Endothelial cell (in vitro differentiated cells): ENCODE measurements at places on chromosomes 2 and 18.
A peak's percentile ranks its signal among the peaks of the same experiment; 100 is the strongest.

DNA sequence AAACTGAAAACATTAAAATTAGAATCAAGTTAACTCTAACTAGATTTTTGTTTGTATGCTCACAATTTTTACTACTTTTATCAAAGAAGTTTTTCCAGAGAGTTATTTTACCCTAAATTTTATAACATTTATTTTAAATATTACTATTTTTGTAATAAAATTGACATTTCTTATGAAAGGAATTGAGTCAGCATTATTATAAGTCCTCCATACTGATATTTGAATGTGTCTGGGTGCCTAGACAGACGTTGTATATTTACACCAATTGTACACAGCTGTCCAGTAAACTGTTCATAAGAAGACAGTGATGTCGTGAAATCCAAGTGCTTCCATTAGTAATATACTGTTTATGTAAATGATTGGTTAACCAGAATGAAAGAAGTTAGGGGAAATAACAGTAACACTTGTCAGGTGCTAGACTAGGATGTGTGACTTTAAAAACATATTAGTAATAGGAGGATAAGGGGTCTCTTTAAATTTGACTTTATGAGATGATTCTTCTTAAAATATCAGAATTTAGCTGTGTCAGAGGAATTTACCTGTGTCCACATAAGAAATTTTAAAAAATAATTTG is 73.7 kb downstream of the TANK start:
- no peaks in the 10 kb centered on the region for H3K36me3 ChIP-seq
- DNase-seq, result no peak
- no peak overlapping the region for H3K27ac ChIP-seq
- peaks cover 13% of the 10 kb centered on the region for H3K27me3 ChIP-seq
- H3K4me3 ChIP-seq, result no peak overlapping the region

DNA sequence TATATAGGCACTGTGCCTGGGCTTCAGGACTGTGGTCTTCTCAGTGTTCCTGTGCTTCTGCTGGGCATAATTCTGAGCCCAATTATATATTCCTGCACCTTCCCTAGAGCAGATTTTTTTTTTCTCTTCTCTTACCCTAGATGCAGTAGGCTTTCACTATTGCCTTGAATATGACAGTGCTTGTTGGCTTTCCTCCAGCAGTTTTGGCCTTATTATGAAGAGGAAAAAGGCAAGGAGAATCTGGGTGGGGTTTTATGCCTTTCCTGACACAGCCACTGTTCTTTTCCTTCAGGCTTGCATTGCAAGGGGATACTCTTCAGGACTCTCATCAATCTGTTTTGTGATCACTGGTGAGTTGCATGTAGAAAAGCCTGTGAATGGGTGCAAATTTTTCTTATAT is 221.9 kb upstream of the CELF4 start:
- no peak overlapping the region for H3K4me3 ChIP-seq
- no peaks in the 10 kb centered on the region for H3K27me3 ChIP-seq
- H3K36me3 ChIP-seq, result no peaks in the 10 kb centered on the region
- no peak overlapping the region for H3K27ac ChIP-seq
- H3K4me1 ChIP-seq, result no peaks in the 10 kb centered on the region

- H3K4me1 ChIP-seq, result peaks cover 12% of the 10 kb centered on the region
- no peak overlapping the region for H3K4me3 ChIP-seq
- DNase-seq, result no peak
- no peaks in the 10 kb centered on the region for H3K36me3 ChIP-seq
These were observed 98.0 kb downstream of the EVA1A start for GRCh38 chr2:75462721-75463120.

- H3K36me3 ChIP-seq, result peaks cover 15% of the 10 kb centered on the region
- H3K27me3 ChIP-seq, result peaks cover 5% of the 10 kb centered on the region
- peak overlapping the region; percentile 70 for H3K27ac ChIP-seq
These were observed 148.7 kb downstream of the CTIF start for GRCh38 chr18:48687346-48688042.

DNA sequence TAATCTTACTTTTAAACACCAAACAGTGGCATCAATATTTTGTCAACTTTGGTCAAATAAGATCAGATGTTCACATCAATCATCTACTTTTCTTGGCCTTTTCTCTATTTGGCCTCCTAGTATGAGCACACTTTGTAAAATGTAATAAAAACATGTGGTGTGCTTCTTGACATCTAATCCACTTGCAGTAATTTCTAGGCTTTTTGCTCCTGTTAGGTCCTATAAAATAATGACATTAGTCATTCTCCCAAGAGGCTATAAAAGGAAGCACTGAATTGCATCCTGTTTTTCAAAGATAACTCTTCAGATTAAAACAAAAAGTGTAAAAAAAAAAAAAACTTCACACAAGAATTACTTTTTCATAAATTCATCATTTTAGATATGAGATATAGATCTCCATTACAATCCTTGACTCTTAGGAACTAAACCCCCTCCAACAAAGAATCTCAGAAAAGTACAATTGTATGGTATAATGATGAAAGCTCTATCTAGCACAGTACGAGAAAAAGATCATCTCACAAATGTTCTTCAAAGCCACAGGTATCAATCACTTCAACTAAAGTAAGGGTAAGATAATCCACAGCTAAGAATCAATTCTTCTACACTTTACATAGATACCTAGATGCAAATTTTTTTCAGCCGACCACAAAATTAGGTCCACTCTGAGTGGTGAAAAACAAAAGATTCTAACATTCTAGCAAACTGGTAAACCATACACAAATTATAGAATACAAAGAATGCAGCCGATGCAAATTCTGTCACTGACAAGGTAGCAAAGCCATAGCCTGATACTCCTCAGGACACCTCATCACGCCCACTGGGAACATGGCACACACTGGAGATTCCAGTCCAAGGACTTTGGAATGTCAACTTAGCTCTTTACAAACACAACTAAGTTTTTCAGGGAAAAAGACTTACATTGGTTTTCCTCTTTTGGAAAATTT is 2.7 kb downstream of the BCL2 start:
- H3K27ac ChIP-seq, result no peak overlapping the region
- no peak for DNase-seq
- H3K4me1 ChIP-seq, result peaks cover 28% of the 10 kb centered on the region
- peaks cover 12% of the 10 kb centered on the region for H3K36me3 ChIP-seq

GRCh38 chr18:74617486-74617885 is 19.8 kb downstream of the ZNF407 start:
- no peaks in the 10 kb centered on the region for H3K4me1 ChIP-seq
- H3K36me3 ChIP-seq, result no peaks in the 10 kb centered on the region
- H3K27ac ChIP-seq, result no peak overlapping the region
- no peak overlapping the region for H3K4me3 ChIP-seq
- H3K27me3 ChIP-seq, result no peaks in the 10 kb centered on the region

DNA sequence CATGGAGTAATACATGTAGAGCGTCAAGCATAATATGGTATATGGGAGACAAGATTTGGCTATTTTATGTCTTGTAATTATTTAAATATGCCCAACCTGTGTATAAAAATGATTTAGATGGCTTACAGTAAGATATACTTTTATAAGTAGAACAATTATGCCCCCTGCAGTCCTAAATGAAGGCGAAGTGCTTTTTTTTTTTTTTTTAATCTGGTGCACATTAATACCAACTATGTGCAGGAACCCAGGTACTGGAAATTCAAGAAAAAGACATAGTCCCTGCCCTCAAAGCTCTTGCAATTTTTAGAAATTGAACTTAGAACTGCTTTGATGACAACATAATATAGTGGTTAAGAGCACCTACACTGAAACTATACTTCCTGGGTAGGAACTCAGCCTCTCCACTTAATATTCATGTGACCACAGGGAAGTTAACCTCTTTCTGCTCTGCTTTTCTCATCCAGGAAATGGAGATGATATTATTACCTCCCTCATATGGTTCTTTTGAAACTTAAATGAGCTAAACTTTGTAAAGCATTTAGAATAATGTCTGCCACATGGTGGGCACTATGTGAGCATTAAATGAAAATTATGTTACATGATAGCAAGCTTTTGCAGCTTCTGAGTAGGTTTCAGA is 38.1 kb downstream of the AFTPH start:
- no peak for DNase-seq
- no peak overlapping the region for H3K27ac ChIP-seq
- H3K36me3 ChIP-seq, result no peaks in the 10 kb centered on the region
- peaks cover 6% of the 10 kb centered on the region for H3K4me1 ChIP-seq
- H3K4me3 ChIP-seq, result no peak overlapping the region
- peaks cover 2% of the 10 kb centered on the region for H3K27me3 ChIP-seq

DNA sequence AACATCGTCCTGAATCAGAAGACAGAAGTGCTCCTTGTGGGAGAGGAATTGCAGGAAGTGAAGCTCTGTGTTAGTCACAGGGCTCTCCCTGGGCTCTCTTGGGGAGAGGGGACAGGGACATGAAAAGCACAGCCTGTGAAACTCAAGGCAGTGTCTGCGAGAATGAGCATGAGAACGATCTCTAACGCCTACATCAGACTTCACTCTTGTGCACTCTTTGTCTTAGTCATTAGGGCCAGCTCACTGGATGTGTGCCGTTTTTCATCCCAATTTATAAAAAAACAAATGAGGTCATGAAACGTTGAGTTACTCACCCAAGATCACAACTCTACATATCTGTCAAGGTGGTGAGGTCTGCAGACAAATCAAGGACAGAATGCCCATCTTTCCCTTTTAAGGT is 27.0 kb upstream of the TWIST2 start:
- no peaks in the 10 kb centered on the region for H3K27me3 ChIP-seq
- no peak for DNase-seq
- no peak overlapping the region for H3K27ac ChIP-seq

DNA sequence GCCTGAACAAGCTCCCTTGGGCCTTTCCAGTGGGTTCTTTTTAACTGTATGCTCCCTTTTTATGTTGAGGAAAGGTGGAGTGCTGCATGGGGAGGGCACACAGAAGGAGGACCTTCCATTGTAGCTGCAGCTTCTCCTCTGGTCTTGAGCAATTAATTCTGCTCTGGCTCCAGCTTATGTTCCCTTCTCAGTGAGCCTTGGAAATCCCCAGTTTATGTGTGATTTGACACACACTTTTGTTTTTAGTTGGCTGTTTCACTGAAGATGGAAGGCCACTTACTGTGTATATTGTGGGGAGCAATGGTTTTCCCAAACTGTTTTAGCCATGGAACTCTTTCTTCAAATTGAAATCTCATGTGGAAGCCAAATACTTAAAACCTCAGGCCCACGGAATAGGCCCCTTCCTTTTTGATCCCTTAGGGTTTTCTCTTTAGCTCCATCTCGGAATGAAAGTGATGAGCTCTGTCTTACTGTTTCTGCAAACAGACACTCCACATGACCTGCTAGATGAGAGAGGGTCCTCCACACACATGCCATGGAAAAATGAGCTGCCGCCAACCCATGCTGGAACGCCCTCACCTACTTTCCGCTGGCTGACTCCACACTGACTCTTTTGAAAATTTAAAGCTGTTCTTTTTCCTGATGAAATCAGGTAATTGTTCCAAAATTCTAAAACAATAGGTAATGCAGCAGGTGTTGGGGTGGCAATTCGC is 280.9 kb upstream of the SIX2 start:
- peaks cover 2% of the 10 kb centered on the region for H3K27me3 ChIP-seq
- no peak overlapping the region for H3K27ac ChIP-seq
- no peaks in the 10 kb centered on the region for H3K36me3 ChIP-seq
- no peaks in the 10 kb centered on the region for H3K4me1 ChIP-seq
- no peak for DNase-seq

- DNase-seq, result no peak
- no peaks in the 10 kb centered on the region for H3K36me3 ChIP-seq
- H3K27me3 ChIP-seq, result no peaks in the 10 kb centered on the region
- H3K4me1 ChIP-seq, result no peaks in the 10 kb centered on the region
- no peak overlapping the region for H3K27ac ChIP-seq
These were observed 37.9 kb downstream of the RBBP8 start for GRCh38 chr18:22971038-22971437.

- H3K27ac ChIP-seq, result no peak overlapping the region
- no peak for DNase-seq
- peaks cover 17% of the 10 kb centered on the region for H3K27me3 ChIP-seq
- H3K4me3 ChIP-seq, result no peak overlapping the region
- no peaks in the 10 kb centered on the region for H3K4me1 ChIP-seq
These were observed 17.6 kb downstream of the MROH2A start for GRCh38 chr2:233795735-233796171.

DNA sequence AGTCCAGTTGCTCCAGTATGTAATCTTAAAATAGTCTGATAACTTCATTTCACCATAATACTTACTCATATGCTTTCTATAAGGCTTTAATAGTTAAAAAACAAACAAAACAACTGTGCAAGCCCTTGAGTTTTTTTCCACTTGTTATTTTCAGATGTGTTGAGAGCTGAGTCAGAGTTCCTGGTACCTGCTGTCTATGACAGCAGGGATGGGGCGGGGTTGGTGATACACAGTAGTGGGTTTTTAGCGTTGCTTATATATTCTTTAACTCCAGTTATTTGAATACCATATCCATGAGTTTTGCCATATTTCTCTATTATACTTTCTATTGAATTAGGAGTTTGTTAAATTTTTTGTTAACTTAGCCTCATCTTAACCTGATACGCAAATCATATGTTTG is 5.0 kb downstream of the NAPG start:
- H3K27me3 ChIP-seq, result no peaks in the 10 kb centered on the region
- H3K36me3 ChIP-seq, result no peaks in the 10 kb centered on the region
- no peak overlapping the region for H3K27ac ChIP-seq
- peaks cover 24% of the 10 kb centered on the region for H3K4me1 ChIP-seq

GRCh38 chr2:132651115-132652045 is 18.6 kb downstream of the LYPD1 start:
- no peak overlapping the region for H3K27ac ChIP-seq
- H3K36me3 ChIP-seq, result no peaks in the 10 kb centered on the region
- H3K4me3 ChIP-seq, result no peak overlapping the region
- H3K27me3 ChIP-seq, result no peaks in the 10 kb centered on the region
- peak; percentile 16 for DNase-seq

DNA sequence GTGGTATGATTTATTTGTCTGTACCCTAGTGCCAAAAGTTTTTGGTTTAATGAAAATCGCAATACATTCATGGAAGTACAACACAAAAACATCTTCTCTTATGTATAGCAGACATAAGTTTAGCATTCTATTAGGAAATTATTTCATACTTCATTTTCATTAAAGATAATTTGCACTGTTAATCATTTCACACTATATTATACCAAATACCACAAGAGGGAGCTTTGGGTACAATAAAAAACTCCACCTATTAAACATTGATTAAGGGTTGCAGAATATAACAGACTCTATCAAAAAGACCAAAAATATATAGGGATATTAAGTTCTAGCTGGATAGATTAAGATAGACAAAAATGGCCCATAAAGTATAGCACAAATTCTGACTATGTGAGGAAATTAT is 79.0 kb downstream of the SLC66A3 start:
- DNase-seq, result no peak
- no peak overlapping the region for H3K27ac ChIP-seq
- H3K27me3 ChIP-seq, result no peaks in the 10 kb centered on the region
- no peak overlapping the region for H3K4me3 ChIP-seq
- peaks cover 4% of the 10 kb centered on the region for H3K36me3 ChIP-seq

DNA sequence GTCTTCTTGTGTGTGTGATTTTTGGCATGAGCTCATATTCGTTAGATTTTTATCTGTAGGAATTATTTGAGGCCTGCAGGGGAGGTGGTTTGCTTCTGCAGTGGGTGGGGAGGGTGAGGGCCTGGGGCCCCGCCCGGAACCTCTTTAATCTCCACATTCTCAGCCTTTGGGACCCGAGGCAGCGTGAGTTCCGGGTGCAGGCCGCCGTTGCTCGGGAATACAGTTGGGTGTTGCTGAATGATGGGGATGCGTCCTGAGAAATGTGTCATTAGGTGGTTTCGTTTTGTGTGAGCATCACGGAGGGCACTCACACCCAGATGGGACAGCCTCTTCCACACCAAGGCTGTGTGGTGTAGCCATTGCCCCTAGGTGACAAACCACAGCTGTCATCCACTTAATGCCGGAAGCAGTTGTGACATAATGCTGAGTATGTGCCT is 13.7 kb upstream of the GAL3ST2 start:
- peaks cover 18% of the 10 kb centered on the region for H3K36me3 ChIP-seq
- peaks cover 6% of the 10 kb centered on the region for H3K27me3 ChIP-seq
- H3K4me1 ChIP-seq, result peaks cover 3% of the 10 kb centered on the region
- no peak for DNase-seq
